AG09309 (cell line): ENCODE measurements at places on chromosomes 7 and 10.

DNA sequence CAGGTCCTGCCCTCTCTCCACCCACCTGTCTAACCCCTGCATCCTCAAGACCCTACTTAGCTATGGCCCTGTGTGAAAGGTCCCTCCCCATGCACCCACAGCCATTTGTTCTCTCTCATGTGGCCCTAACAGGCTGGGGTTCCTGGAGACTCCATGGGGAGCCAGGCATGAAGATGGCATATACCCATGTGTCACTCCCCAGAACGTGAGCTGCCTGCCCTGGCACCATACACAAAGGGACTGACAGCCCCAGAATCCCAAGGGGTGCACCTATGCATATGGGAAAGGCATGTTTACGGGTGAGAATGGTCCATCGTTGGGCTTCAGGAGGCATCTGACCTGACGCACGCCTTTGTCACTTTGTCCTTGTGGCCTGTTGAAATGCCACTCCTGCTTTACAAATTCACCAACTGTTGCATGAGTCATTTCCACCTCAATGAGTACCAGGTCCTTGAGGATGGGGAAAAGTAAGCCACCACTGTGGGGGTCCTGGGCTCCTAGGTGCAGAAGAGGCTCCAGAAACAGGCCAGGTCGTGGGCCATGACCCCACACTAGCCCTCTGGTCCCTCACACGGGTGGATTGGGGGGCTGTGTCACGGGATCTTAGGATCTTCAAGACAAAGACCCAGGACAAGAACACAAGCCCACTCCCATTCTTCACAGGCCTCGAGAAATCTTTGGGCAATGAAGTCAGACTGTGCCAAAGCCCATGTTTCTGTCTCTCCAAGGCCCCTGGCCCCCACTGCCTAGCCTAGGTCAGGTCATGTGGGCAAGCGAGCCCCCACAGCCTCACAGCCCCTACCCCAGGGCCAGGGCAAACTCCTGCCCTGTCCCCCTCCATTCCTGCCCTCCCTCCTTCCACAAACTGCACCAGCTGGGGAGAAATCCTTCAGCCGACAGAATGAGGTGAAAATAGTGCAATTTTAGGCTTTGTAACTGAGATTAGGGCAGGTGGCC lies 8.6 kb downstream of the GPRIN2 start:
- no peak for DNase-seq

GRCh38 chr7:97039374-97040065 lies 14.9 kb upstream of the DLX5 start:
- no peak for DNase-seq

DNA sequence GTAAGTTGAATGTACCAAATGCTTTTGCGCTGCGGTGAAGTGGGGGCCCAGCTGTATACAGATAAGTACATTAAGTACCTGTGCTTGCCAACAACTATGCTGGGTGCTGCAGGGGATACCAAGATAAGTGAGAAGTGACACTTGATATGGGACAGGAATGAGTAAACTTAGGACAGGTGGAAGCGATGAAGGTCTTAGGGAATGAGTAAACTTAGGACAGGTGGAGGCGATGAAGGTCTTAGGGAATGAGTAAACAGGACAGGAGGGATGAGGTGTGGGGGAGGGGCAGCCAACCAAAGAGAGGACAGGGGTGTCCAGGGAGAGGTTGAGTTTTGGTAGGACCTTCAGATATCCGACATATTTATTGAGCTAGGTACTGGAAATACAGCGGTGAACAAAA lies 1.4 kb downstream of the MDH2 start:
- no peak for DNase-seq

GRCh38 chr10:78963074-78964034 lies 105.4 kb upstream of the ZMIZ1 start:
- no peak for DNase-seq

DNA sequence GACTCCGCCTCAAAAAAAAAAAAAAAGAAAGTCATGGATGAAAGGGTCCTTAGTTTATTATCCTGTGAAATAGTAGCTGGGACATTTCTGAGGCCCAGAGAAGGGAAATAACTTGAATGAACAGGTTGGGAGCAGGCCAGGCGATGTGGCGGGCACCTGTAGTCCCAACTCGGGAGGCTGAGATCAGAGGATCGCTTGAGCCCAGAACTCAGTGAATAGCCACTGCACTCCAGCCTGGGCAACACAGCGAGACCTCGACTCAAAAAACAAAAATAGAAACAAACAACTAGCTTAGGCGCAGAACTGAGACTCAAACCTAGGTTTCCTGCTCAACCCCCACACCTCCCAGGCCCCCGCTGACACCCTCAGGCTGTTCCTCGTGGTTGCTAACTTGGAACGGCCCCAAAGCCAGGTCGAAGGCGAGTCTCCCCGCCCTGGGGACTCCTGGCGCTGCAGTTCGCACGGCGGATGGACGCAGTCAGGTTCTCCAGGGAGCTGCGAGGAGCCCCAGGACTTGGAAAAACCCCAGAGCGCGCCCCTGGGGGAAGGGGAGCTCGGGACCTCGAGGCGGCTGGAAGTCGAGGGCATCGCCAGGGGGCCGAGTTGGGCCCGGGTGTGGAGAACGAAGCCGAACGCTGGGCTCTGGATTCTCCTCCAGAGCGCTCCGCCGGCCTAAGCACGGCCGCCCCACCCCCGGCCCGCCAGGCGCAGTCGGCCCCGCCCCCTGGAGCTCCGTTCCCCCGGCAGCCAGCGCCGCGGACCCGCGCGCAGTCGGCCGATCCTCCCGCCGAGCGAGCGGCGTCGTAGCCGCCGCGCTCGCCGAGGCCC lies at the start of gene STOX1:
Gene STOX1 (plus strand): TSS at position 768 of the 828 bp plus-strand sequence. CDS start 93 bp downstream, outside the sequence.
- DNase-seq, result no peak

GRCh38 chr10:60426425-60426824 lies 36.8 kb upstream of the ANK3 start:
- DNase-seq, result peak; percentile 72

GRCh38 chr7:13257661-13258060 lies 570.2 kb downstream of the ARL4A start:
- DNase-seq, result no peak

DNA sequence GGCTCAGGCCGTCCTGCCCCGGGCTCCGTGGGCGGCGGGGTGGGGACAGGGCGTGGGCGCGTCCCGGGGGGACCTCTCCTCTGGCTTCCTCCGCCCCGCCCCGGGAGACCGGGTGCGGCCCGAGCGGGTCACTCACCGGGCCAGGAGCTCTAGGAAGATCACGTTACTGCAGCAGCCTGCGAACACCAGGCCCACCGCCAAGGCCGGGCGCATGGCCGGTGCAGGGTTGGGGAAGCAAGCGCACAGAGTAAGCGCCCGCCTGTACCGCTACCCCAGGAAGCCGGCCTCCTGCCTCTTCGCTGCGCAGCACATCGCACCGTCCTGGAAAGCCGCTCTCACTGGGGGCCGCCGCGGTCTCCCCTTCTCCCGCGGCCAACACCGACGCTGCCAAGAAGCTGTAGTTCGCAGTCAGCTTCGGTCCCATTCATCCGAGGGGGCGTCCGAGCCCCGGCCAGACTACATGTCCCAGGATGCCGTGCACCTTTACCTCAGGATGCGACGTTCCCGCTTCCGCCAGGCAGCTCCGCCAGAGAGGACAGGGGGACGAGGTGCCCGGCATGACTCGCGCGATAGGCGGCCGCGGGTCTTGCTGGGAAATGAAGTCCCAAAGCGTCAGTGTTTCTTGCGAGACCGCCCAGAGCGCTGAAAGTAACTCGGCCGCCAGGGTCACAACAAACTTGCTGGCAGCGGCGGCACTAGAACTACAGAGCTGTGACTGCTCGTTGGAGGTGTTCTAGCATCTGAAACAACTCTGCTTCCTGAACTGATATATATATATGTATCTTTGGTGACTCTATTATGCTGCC lies at the start of gene SLC35B4:
Gene SLC35B4 (minus strand): TSS at position 392 of the 806 bp plus-strand sequence. CDS start 179 bp downstream, at position 213.
- DNase-seq, result peak; percentile 77

GRCh38 chr7:80131675-80132435 lies 2.8 kb upstream of the GNAI1 start:
- DNase-seq, result no peak

- no peak for DNase-seq
These were observed 11.9 kb upstream of the NDUFA5 start for GRCh38 chr7:123569352-123570010.

GRCh38 chr10:68792115-68792514 lies 35.2 kb upstream of the STOX1 start:
- no peak for DNase-seq

- no peak for DNase-seq
These were observed 33.4 kb upstream of the PLPP4 start for GRCh38 chr10:120423431-120424197.

GRCh38 chr7:101691822-101692384 lies 62.8 kb upstream of the MYL10 start:
- DNase-seq, result no peak

GRCh38 chr7:150731916-150732315 lies 5.3 kb upstream of the GIMAP5 start:
- DNase-seq, result no peak

DNA sequence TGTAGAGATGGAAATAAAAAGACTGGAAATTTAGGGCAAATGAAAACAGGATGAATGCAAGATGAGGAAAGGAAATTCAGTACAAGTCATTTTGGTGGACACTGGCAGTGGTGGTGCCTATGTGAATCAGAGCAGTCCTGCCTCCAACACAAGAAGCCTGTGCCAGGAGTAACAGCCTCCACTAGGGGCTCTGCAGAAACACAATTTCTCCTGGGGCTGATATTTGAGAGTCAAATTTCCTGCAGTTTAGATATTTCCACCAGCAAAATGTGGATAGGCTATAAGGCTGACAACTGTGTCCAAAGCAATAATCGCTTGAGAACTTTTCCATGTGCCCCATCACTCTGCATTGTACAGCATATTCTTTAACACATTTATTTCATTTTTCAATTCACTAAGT lies 4.7 kb upstream of the PLXDC2 start:
- no peak for DNase-seq

DNA sequence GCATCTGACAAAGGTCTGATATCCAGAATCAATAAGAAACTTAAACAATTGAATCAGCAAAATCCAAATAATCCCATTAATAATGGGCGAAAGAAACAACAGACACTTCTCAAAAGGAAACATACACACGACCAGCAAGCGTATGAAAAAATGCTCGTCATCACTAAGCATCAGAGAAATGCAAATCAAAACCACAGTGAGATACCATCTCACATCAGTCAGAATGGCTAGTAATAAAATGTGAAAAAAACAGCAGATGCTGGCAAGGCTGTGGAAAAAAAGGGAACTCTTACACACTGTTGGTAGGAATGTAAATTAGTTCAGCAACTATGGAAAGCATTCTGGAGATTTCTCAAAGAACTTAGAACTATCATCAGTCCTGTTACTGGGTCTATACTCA lies 496.7 kb downstream of the SH2D4B start:
- no peak for DNase-seq

- no peak for DNase-seq
These were observed 192.0 kb downstream of the BICC1 start for GRCh38 chr10:58704671-58705141.

- no peak for DNase-seq
These were observed 101.2 kb upstream of the TRIM24 start for GRCh38 chr7:138358850-138359341.

GRCh38 chr10:62842983-62843382 lies 26.8 kb upstream of the EGR2 start:
- DNase-seq, result no peak

- no peak for DNase-seq
These were observed 350.9 kb downstream of the ANKRD30A start for GRCh38 chr10:37476285-37476684.

DNA sequence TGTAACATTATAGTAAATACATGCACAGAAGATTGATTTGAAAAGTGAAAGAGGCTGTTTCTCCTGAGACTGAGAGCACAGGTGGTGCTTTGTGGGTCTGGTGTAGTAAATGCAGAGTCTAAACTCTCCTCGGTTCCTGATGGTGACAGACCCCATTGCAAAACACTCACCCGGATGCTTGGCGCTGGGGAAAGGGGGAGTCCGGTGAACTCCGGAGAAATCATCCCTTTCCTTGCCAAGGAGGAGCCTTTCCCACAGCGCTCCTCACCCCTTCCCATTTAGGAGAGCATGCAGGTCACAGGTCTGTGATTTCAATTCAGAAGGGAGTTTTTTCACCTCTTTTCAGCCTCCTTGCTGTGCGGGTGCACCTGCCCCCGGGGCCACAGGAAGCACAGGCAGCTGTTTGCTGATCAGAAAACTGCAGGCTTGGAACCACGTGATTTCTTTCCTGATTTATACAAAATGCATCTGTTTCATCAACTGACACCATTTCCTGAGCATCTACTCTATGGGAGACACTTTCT lies 75.6 kb upstream of the LYZL2 start:
- no peak for DNase-seq

DNA sequence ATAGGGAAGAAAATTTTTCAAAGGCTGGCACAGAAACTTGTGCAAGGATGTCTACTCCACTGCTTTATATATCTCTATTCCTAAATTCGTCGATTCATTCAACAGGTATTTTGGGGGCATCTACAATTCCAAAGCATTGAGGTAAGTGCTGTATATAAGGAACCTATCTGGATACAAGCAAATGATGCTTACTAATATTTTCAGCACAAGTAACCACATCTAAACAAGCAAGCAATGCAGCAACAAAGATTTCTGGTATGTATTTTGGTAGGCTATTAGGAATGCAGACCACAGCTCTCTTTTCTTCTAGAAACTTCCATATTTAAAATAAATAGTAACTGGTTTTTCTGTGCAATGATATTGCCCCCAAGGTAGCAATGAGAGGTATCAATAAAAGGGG lies 183.9 kb downstream of the SGMS1 start:
- DNase-seq, result no peak

DNA sequence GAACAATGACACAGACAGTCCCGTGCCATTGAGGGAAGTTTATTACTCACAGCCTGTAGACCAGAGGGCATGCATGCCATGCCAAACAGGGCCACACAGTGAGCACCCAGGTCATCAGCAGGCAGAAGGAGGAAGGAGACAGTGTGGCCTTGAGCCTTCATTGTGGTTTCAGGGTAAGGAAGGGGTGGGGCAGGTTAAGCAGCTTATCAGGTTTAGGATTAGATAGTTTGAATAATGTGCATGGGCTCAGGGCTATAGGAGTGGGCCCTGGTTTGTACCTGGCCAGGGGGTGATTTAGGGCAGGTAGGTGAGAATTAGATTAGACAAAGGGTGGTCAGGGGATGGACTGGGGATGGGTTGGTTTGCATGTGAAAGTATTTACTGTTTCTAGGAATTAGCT lies 67.9 kb downstream of the ADCY1 start:
- no peak for DNase-seq

GRCh38 chr10:69124563-69125268 lies 738 bp downstream of the VPS26A start:
- DNase-seq, result no peak

DNA sequence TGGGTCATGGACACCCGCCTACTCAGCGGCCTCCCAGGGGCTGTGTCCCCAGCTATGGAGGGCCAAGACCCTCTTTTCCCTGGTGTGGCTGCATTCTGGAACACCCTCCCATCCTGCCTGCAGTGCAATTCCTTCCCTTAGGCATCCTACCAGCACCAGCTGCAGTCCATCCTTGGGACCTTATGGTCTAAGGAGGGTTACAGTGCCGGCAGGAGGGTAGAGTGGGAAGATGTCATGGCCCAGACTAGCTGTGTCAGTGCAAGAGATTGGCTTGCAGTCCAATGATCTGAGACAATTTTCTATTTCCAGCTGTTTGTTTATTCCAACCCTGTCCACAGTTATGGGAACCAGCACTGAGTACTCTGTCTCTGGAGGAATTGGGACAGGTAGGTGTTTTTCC lies 92.4 kb downstream of the WDFY4 start:
- DNase-seq, result no peak

- DNase-seq, result no peak
These were observed 44.0 kb upstream of the TMEM229A start for GRCh38 chr7:124076841-124077240.

GRCh38 chr7:35699796-35700305 lies 4.9 kb upstream of the HERPUD2 start:
- DNase-seq, result no peak

GRCh38 chr7:98935811-98936210 lies 57.5 kb downstream of the TRRAP start:
- DNase-seq, result no peak
